ENCODE measurements at places on chromosomes 6 and 20.

GRCh38 chr6:132167929-132168892 is 217.0 kb upstream of the CCN2 start:
- no peak for DNase-seq

DNA sequence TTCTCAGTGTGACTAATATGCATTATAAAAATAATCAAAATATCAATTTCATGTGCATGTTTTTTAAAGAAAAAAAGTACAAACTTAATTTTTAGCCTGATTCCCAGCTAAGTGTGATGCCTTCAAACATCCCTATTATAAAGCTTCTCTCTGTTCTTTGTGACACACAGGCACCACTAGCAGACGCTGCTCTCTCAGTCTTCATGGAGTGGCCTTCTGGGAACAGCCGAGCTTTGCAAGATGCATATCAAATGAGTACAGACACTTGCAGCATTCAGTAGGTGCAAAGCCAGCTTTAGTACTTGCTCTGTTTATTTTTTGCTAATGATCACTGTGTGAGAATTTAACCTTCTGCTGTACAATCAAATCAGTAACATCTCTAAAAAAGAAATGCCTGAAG is 340.0 kb downstream of the ADGRB3 start:
- peak; percentile 5 for DNase-seq

DNA sequence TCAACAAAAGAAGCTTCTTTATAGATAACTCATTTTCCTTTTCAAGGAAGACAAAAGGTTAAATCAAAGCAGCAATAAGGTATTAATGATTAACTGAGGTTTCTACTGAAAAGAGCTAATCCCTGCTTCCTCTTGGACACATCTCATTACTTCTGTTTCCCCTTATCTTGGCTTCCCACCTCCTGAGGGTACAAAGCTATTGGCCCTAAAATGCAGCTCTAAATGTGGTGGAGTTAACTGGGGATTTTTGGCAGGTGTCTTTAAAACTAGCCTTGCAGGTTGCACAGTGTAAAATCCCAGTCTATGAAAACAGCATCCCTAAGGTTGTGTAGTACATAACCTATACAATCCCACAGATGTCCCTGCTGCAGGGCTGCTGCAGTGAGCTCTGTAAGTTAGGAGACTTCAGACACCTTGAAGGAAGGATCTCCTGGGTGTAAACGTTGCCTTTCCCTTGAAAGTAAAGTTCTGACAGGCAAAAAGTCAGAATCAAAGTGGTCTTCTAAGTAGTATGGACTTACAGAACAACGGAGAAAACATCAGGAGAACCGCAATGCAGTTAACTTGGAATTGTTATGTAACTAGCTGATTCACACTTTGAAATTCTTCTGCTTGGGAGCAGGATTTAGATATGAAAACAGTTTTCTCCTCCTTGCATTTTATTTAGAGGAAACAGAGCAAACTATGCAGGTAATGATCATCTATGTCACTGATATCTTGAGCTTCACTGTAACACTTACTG is 71.7 kb upstream of the TRAF3IP2 start:
- no peak for DNase-seq

DNA sequence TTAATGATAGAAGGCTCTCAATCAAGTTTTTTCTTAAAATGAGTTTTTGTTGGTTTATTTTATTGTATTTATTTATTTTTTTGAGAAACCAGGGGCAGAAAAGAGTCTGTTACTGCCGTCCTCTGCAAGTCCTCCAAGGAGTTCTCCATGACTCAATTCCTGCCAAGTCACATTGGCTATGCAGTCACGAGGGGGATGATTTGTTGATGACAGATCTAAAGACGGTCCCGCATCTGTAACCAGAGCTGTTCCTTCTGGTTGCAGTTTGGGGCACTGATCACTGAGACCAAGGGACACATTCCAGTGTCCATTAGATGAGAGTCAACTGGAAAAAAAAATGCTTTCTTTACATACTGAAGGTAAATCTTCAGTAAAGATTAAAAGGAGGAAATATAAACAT is 13.9 kb upstream of the TSHZ2 start:
- no peak for DNase-seq

- DNase-seq: no peak
Measured at GRCh38 chr6:145532361-145532760, 203.0 kb downstream of the EPM2A start.

- peak; percentile 73 for DNase-seq
Measured at GRCh38 chr6:129936329-129937165, 75.4 kb upstream of the TMEM244 start.

DNA sequence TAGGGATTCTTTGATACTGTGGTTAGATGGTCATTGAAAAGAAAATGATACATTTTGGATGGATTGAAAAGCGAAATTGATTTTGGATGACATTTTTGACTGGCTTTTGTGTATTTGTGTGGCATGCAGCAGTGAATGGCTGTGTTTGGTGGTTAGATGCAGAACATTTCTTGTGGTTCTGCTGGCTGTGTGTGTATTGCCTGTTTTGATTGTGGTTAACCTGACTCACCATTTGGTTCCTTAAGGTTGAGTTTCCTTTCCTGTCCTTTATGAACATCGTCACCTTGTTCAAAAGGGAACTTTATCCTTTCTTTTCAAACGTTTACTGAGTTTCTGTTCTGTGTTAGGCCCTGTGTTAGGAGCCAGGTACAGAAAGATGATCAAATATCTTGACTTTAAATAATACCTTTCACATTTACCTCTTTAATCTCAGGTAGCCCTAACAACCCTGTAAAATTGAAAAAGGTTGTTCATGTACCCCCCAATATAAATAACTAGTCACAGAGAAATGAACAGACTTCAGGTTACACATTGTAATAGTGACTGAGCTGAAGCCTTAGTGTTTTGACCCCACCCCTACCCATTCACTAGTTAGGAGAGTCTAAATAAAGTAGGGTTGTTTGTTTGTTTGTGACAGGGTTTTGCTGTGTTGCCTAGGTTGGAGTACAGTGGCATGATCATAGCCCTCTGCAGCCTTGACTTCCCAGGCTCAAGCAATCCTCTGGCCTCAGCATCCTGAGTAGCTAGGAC is 23.8 kb downstream of the ANKS1A start:
- peak; percentile 32 for DNase-seq

DNA sequence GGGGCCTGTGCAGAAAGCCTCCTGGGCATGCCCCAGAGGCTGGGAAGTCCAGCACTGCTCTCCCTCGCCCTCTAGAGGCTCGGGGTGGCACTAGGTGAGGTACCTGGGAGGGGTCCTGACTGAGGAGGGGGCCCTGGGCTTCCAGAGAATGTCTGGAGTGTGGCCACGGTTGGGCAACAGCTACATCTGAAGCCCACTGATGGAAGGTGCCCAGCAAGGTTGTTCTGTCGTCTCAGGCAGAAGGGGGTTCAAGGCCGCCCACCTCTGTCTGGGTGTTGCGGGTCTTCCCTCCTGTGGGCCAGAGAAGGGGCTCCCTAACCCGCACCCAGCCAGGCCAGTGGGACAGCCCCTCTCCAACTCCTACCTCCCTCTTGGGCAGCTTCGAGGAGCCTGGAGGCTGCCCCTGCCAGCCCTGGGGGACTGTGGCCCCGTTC is 11.4 kb upstream of the VEGFA start:
- no peak for DNase-seq

- DNase-seq: no peak
Measured at GRCh38 chr20:19019734-19020364, 192.6 kb upstream of the SLC24A3 start.

DNA sequence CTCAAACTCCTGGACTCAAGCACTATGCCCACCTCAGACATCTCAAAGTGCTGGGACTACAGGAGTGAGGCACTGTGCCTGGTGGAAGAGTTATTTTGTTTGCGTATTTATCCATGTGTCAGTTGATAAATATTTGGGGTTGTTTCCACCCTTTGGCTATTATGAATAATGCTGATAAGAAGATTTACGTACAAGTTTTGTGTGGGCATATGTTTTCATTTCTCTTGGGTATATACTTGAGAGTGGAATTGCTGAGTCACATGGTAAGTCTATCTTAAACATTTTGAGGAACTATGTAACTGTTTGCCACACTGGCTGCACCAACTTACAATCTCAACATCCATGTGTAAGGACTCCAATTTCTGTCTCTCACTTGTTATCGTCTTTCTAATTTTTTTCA is 200.3 kb downstream of the RNGTT start:
- peak; percentile 71 for DNase-seq

GRCh38 chr6:142189057-142189456 is 42.0 kb downstream of the VTA1 start:
- DNase-seq: peak; percentile 36

- DNase-seq: no peak
Measured at GRCh38 chr6:47822856-47823554, 41.2 kb downstream of the OPN5 start.

GRCh38 chr20:1947535-1947846 is 46.4 kb downstream of the PDYN start:
- DNase-seq: no peak

DNA sequence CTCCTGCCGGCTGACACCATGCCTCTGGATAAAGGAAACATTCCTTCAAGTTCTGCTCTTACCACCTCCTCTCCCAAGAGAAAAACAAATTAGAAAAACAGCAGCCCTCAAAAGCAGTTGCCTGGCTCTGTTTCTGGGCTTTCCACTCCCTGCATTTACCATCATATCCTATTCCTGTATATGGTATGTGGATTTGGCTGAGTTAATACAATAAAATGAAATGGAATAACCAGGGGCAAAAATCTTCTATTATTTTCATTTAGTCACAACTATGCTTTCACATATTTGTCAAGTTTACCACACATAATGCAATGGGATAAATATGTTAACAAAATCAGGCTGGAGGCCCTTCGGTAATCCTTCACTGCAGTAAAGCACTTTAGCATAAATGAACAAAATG is 34.3 kb downstream of the COL12A1 start:
- no peak for DNase-seq

DNA sequence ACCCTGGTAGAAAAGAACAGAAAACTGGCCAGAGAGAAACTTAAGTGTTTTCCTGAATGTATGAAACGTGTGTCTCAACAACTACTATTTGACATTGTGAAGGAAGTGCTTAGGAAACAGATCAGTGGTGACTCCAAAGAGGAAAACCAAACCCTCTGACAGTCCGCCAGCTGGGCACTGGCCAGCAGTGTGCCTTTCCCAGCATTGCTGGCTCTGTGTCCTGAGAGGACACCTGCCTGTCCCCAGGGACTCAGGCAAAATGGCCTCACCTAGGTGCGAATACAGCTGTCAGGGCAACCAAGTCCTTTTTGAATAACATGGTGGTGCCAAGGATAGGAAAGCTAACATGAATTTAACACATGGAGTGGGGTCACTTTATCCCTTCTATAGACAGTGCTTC is 72.5 kb downstream of the NDUFAF5 start:
- no peak for DNase-seq

GRCh38 chr6:15716889-15717288 is 54.1 kb upstream of the DTNBP1 start:
- no peak for DNase-seq

GRCh38 chr6:4270001-4270400 is 134.6 kb upstream of the ECI2 start:
- no peak for DNase-seq

DNA sequence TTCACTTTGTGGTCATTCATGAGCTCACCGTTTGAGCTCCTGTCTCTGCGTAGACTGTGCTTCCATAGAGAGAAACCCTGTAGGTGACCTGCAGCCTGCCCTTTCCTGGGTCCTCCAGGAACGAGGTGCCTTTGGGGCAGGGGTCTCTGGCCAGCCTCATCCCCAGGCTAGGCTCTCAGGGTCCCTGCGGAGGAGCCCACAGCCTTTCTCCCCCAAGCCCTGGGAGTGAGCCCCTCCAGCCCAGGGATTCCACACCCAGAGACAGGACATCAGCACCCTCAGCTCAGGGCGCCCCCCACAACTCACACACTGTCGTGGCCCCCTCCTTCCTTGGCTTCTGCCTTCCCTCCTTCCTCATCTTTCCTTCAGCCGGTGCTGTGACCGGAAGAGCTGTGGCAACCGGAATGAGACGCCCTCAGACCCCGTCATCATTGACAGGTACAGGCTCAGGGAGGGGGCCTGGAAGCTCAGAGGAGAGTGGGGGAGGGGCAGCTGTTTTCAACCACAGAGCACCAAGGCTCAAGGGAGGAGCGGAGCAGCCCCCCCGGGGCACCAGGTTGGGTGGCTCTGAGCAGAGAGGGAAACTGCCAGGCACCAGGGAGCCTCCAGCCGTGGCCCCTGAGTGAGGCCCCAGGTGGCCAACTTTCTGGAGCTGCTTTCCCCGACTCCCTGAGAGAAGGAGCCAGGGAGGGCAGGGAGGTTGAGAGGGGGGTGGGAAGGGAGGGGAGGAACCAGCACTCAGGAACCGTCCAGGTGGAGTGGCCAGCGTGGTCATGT is 16.8 kb downstream of the EBF4 start:
- DNase-seq: no peak

- DNase-seq: no peak
Measured at GRCh38 chr20:8578161-8578865, 446.2 kb downstream of the PLCB1 start.

- DNase-seq: peak; percentile 82
Measured at GRCh38 chr6:161011492-161012480, 20.2 kb downstream of the MAP3K4 start.

DNA sequence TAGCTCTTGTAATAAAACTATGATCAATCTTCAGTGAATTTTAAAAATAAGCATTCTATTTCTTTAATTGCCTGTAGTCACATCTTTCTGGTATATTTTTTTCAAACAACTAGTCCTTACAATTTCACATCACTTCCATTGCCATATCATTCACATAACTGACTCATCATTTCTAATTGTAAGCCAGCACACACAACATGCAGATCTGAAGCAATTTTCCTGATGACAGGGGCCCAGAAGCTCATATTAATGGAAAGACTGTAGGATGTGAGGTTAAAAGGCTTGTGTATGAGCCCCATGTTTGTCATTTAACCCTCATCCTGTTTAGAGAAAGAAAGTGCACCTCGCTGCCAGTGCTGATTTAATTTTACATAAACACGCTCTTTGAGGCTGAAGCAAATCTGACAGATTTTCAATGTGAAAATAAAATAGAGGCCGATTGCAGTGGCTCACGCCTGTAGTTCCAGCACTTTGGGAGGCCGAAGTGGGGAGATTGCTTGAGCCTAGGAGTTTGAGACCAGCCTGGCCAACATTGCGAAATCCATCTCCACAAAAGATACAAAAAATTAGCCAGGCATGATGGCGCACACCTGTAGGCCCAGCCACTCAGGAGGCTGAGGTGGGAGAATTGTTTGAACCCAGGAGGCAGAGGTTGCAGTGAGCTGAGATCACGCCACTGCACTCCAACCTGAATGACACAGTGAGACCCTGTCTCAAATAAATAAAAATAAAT is 40.1 kb upstream of the LTV1 start:
- peak; percentile 59 for DNase-seq

- no peak for DNase-seq
Measured at GRCh38 chr20:61733216-61733615, 332.5 kb downstream of the TAF4 start.

- DNase-seq: no peak
Measured at GRCh38 chr20:61037498-61037897, 214.6 kb upstream of the CDH4 start.

- DNase-seq: no peak
Measured at GRCh38 chr6:123658848-123659247, 22.1 kb upstream of the TRDN start.

- DNase-seq: no peak
Measured at GRCh38 chr6:136644597-136644952, 94.4 kb upstream of the MAP7 start.

Measured in cardiac fibroblast (primary cell).